CD8-positive, alpha-beta memory T cell (primary cell): ENCODE measurements at places on chromosomes 16 and 17. TPM values are rescaled to one million over a fixed set of nuclear protein-coding genes. Genes with fewer than 3 reads are reported as not detected.

GRCh38 chr17:82287868-82288801 is 14.6 kb upstream of the CSNK1D start:
- DNase-seq, result no peak

The C16orf89 gene
- total RNA-seq, result not detected

GRCh38 chr16:11632455-11632939 is 35.8 kb upstream of the SNN start:
- DNase-seq, result no peak

The ITGAX gene
- total RNA-seq, result 2.7 TPM

DNA sequence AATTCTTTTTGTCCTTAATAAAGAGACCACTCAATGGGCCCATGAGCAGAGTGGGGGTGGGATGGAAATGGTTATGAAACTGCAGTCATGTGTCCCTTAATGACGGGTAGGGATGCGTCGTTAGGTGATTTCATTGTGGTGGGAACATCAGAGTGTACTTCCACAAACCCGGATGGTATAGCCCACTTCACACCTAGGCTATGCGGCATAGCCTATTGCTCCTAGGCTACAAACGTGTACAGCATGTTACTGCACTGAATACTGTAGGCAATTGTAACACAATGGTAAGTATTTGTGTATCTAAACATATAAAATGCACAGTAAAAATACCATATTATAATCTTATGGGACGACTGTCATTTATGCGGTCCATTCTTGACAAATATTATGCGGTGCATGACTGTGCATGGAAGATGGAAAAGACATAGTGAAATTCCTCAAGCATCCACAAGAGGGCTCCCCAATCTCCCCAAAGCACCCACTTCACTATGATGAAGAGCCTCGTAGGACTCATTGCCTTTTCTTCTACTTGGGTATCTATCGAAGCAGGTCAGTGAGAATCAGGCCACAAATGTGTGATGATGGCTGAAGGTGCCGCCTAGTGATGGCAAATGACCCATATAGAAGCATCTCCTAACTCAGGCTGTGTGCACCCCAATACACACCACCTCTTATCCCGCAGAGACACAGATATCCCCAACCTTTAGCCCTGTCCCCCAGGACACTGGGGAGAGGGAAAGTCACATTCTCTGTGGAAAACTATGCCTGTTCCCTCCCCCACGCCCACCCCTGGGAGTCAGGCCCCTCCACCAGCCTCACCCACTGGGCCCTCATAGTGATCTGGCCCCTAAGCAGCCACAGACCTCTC is 43.5 kb downstream of the TBX21 start:
- DNase-seq, result peak; percentile 41

DNA sequence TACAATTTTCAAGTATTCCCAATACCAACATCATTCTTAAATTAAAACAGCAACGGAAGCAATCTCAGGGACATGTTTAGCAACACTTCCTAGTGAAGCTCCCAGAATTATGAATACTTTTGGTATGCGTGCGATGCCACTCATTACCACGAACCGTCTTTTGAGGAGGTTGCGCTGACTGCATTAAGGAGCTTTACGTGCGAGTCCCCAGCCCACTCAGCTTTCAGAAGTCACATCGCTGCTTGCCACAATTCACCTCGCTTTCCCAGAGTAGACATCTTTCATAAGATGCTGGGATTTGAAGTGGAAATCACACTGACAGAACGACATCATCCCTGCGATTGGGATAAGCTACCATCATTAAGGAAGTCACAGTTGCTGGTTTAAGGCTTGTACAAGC is 441.6 kb upstream of the HSBP1 start:
- no peak for DNase-seq

The TEKT5 gene
- not detected for total RNA-seq

DNA sequence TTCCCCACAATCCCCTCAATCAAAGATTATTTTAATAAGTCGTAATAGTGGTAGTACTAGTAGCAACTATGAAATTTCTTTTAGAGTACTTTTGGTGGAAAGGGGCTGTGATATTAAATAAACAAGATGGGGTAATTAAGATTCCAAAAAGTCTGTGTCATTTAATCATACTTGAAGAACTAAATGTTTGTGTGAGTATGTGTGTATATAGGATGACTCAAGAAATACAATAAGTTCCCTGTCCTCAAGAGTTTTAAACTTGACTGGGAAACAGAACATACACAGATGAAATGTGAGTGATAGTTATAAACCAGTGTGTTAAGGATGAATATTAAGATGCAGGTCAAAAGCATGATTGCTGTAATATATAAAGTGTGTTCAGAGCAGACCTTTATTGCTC is 2.3 kb downstream of the ALDH3A2 start:
- no peak for DNase-seq

The HAP1 gene
- total RNA-seq, result 0.18 TPM

DNA sequence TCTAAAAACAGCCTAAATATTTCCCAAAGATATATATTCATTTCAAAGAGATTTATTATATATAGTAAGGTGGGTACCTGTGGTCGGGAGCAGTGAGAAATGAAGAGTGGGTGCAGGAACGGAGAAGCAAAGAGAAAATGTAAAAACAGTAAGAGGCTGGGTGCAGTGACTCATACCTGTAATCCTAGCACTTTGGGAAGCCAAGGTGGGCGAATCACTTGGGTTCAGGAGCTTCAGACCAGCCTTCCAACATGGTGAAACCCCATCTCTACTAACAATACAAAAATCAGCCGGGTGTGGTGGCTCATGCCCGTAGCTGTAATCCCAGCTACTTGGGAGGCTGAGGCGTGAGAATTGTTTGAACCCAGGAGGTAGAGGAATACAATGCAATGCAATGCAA is 257.1 kb downstream of the BCAS3 start:
- no peak for DNase-seq

GRCh38 chr17:65564793-65565192 is 3.3 kb upstream of the AXIN2 start:
- no peak for DNase-seq

GRCh38 chr17:11564589-11565380 is 33.5 kb upstream of the DNAH9 start:
- no peak for DNase-seq

GRCh38 chr17:49494399-49494985 is 601 bp upstream of the NGFR start:
- DNase-seq, result no peak

The EXOC3L1 gene
- not detected for total RNA-seq

DNA sequence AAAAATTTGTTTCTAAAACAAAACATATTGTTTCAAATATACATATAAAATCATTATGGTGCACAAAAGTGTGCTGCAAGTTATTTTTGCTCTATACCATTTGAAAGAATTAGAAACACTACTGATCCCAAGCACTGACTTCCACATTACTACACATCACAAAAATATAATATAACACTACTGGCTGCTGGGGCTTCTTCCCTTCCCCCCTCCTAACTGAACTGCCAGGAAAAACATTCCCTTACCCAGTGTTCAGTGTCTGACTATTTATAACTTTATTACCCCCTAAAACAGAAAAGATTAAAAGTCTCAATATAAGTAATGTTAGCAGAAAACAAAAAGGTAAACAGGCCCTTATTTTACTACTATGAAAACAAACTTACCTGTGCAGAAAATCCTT is 36.9 kb downstream of the GPATCH8 start:
- no peak for DNase-seq

DNA sequence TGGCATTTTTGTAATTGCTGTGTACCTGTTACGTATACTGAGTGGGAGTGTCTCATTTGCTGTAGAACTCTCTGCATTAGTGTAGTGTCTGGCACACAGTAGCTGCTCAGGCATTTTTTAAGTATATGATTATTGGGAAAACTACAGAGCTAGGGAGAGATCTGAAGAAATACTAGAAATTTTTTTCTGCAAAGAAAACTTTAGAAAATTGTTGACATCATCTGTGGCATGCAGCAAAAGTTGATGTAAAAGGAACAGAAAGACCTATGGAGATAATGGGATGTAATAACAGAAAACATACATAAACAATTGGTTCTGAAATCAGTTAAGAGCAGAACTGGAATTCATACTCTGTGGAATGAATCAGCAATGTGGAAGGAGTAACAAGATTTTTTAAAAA is 11.6 kb downstream of the CLTC start:
- DNase-seq, result no peak

- DNase-seq, result no peak
These were observed 26.8 kb downstream of the WSCD1 start for GRCh38 chr17:6097005-6097279.

DNA sequence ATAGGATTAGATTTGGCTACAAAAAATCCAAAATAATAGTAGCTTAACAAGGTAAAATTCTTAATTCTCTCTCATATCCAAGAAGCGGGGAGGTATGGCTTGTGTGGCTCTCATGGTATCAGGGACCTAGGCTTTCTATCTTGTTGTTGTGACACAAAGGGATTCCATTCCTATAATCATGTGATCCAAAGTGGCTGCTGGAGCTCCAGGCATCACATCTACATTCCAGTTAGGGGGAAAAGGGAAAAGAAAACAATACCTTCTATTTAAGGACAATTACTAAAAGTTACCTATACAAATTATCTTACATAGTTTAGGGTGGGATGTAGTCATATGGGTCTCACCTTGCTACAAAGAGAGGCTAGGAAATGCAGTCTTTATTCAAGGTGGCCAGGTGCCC is 47.6 kb upstream of the CACNG4 start:
- DNase-seq, result no peak

The TMEM220 gene
- 0.55 TPM for total RNA-seq

GRCh38 chr16:4987250-4987579 is 29.1 kb downstream of the SEC14L5 start:
- no peak for DNase-seq

The KRT24 gene
- not detected for total RNA-seq
